NCI-H1436 (cell line): ENCODE measurements at places on chromosomes 12 and 14.
A peak's percentile ranks its signal among the peaks of the same experiment; 100 is the strongest.

GRCh38 chr14:52091928-52092327 is 23.1 kb upstream of the NID2 start:
- DNase-seq: no peak

- no peak for DNase-seq
Observed at GRCh38 chr12:111823891-111824290, 18.1 kb upstream of the MAPKAPK5 start.

GRCh38 chr12:5258498-5258897 is 173.4 kb upstream of the NTF3 start:
- DNase-seq: no peak

DNA sequence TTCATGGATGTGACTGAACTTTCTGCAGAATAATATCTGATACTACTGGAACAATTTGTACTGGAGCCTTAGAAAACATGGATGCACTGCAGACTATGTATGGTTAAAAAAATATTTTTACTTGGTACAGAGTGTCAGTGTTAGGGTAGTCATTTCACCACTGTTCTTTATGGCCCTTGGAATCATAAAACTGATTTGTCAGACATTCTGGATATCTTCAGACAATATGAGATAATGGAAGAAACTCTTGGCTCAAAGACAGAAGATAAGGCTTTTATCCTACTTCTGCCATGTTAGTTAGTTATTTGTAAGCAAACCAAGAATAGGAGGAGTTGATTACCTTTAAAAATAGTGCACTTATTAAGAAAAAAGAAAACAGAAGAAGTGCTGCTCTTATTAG is 209.4 kb downstream of the LRIG3 start:
- no peak for DNase-seq

DNA sequence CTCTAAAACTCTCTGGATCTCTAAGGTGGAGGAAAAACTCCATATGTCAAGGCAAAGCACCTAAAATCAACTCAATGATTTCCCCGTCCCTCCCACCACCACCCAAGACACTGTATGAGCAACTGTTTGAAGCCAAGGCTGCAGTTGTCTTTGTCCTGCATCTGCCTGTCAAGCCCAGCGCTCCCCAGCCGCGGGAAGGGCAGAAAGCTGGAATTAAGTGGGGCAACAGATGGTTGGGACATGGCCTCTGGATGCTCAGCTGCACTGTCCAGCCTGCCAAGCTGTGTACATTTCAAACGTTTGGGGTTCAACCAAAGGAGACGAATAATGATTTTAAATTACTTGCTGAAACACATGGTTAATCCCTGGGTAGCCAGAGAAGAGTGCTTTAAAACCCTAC is 42.2 kb upstream of the PTGR2 start:
- no peak for DNase-seq

- DNase-seq: no peak
Observed at GRCh38 chr12:1820191-1820895, at the start of gene LRTM2. Gene LRTM2, plus strand, starts transcription at chr12:1820565. Its CDS starts 7,584 bp downstream, at chr12:1828149.

DNA sequence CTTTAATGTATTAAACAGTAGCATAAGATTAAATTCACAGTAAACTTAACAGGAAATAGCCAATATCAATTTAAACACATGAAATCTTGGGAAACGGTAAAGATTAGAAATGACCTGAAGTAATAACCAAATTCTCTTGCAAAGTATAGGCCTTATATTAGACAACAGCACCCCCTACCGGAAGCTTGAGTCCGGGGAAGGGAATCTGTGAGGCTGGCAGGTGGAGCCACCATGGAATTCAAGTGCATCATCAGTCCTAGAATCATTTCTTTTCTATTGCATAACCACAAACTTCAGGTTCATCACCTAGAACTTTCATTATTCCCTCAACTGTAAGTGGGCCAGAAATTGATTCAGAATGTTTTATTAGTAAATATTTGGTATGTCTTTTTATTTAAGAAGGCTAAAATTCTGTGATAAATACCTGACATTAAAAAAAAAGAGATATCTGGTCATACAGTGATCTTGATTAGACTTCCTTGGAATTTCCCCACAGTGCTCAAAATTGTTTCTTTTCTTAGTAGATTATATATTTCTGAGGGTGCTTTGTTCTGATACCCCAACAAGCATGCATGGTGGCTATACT is 48.6 kb downstream of the AP5M1 start:
- DNase-seq: peak; percentile 87
